ENCODE measurements at places on chromosomes 7 and 10.

DNA sequence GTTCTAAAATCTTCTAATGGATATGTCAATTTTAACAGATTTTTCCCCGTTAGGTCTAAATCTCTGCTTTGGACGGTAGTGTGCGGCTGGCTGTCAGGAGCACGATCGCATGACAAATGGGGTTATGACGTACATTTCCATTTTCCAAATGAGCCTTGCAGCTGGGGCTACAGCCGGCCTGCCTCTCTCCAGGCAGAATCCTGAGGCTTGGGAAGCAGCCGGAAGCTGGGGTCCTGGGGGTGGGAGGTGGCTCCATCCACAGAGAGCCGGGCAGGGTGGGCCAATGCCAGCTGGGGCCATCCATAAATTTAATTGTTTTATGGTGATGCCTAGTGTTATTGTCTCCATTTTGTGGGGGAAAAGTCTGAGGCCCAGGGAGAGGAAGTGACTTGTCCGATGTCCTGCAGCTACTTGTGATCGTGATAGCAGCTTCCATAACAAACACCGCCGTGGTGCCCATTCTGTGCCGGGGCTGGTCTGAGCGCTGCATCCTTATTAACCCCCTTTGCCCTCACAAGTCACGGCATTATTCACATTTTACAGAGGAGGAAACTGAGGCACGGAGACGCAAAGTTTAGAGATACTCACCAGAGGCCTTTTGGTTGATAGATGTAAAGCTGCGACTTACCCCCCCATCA, 53.0 kb upstream of the EBF3 start:
- DNase-seq: no peak

DNA sequence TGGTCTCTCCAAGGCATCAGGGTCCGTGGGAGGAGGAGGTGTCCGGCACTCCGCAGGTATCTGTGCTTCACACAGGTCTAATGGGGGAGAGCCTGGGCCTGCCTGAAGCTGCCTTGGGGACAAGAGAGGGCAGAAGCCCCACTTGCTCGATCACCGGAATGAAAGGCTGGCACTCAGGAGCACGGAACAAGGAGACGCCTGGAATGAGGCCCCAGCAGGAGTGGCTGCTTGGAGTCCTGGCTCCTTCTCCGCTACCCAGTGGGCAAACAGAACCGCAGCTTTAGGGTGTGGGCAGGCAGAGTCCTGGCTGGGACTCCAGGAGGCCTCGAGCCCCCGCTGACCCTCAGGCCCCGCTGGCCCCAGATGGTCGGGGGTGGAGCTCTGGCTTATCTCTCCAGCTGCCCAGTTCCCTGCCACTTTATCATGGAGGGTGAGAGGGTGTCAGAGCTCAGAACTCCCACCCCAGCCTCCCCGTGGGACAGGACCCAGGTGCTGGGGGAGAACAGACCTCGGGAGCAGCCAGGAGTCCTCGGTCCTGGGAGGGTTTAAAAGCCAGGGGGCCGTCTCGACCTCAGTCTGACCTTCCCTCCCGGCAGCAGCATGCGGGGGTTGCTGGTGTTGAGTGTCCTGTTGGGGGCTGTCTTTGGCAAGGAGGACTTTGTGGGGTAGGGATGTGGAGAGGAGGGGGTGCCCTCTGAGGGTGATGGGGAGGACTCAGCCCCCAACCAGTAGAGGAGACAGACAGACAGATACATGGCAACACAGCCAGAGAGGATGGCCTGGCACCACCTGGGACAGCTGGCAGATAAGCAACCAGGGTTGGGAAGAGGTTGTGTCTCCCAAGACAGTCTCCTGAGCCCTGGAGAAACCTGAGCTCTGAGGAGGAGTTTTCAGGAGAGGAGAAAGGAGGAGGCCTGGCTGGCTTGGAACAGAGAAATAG, at the start of gene CPA1:
Gene CPA1 (plus strand): TSS at position 574 of the 940 bp plus-strand sequence. CDS start 27 bp downstream, at position 601.
- DNase-seq: no peak

GRCh38 chr10:121926671-121927317, 1.0 kb downstream of the ATE1 start:
- DNase-seq: no peak

DNA sequence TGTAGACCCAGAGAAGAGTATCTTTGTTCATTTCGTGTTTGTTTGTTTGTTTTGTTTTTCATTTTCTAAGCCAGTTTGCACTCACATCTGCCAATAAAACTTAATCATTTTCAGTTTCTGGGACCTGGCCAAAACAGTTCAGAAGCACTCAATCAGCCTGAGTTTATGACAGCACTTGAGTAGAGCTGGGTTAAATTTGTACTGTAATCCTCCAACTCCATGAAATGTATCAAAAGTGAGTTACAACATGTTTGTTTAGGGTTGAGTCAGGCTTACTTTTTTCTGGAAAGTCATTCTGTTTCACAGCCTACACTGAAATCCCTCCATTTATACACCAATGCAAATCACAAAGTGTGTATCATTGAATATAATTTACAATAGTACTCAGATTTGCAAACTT, 91.9 kb downstream of the ZWINT start:
- DNase-seq: no peak

DNA sequence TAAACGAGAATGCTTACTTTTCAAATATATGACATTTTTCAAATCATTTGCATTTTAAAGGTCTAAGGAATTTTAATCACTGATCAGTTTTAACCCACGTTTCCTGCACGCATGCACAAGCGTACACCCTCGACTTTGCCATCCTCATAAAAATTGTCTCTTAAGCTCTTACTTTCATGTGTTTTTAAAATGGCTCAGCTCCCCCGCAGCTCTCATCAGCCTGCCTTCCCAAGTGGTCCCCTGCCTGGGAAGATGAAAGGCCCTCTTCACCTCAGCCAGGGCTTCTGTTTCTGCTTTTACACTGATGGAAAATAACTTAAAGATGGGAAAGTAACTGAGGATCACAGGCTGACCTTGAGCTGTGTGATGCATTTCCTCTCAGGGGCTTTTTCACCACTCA, 131.6 kb upstream of the LSM8 start:
- DNase-seq: no peak
